ENCODE measurements at places on chromosomes 1 and 21.

DNA sequence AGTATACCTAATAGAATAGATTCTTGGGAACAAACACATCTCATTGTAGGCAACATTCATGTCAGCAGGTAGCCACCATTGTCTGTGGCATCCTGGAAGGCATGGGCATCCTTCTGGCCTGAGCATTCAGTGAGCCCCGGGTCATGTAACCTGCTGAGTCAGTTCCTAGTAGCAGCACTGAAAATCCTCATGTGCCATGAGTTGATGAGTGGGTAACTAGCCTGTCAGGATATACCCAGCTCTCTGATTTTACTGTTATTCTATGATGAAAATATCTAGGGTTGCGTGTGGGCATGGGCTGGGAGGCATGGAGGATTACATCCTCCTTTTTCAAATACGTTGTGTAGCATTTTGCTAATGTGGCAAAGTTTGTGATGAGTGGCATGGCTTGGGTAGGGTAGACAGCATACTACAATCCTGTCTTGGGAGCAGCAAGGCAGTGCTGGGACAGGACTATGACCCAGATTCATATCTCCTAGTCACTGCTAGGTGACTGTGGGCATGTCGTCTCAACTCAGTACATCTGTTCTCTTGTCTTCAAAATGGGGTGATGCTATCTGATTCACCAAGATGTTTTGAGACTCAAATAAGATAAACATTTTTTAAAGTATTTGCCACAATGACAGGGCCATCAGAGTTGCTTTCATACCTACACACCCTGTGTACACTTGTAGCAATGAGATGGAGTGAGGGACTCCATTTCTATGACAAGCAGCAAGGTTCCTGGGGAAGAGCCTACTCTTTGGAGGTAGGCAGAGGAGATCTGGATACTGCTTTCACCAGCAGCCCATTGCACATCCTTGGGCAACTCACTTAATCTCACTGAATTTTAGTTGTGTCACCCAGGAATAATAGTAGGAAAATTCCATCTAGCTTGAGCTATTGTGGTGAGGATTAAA lies 62.5 kb downstream of the CD58 start:
- no peak for DNase-seq

DNA sequence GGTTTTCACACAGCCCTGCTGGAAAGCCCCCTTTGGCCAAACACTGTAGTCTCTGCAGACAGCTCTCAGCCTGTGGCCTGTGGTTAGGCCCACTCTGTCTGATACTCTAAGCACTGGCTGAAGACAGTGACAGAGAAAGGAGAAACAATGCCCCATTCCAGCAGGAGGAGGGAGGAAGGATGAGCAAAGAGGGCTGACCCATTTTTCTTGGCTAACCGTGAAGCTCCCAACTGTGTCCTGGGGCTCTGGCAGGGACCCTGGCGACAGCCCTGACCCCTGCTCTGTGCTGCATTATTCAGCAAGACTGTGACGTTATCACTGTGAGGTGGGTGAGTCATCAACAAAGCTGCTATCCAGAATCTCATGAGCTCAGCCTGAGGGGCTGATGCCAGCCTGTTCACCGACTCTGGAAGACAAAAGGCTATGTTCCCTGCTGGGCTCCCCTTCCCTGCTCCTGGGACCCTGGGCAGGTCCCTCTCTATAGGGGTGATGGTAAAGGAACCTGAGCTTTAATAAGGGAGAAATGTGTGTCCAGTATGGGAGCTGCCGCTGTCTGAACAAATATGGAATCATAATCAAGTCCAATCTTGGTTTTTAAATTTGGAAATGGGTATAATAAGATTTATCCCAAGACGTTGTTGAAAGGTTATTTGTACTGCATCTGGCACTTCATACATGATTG lies 107.0 kb downstream of the RHOU start:
- DNase-seq, result peak; percentile 62

- peak; percentile 72 for DNase-seq
Measured at GRCh38 chr1:171251042-171251951, 3.0 kb downstream of the FMO1 start.

DNA sequence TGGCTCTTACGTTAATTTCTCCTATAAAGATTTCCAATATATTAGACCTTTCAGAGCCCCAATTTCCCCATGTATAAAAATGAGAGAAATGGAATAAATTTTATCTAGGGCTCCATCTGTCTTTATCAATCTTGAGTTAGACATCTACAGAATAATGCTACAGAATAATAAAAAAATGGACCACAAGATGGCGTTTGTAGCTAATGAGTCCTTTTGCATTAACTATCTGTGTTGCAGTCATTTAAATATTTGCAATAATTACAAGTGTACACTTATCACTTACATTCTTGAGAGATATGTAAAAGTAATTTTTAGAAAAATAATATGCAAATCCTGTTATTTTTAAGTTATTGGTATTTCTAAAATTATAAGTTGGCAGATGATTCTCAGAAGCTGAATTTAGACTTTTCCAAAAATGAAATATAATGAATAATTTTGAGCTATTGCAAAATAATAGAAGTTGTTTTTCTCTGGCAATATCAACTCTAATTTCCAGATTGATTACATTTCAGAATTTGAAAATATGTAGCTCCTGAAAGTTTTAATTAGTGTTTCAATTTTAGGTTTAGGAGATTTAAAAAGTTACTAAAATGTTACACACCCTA lies 87.7 kb downstream of the SNX7 start:
- DNase-seq, result peak; percentile 29

GRCh38 chr1:54833121-54833520 lies 32.0 kb upstream of the TTC22 start:
- DNase-seq, result no peak

GRCh38 chr1:162471290-162471853 lies 26.2 kb upstream of the UHMK1 start:
- peak; percentile 80 for DNase-seq

GRCh38 chr1:94298861-94299260 lies 61.5 kb upstream of the ARHGAP29 start:
- no peak for DNase-seq

GRCh38 chr1:71104417-71104816 lies 23.6 kb upstream of the ZRANB2 start:
- no peak for DNase-seq

GRCh38 chr1:202586018-202586821 lies 124.0 kb downstream of the SYT2 start:
- DNase-seq, result peak; percentile 52

GRCh38 chr21:36282568-36283230 lies 37.3 kb upstream of the MORC3 start:
- no peak for DNase-seq

DNA sequence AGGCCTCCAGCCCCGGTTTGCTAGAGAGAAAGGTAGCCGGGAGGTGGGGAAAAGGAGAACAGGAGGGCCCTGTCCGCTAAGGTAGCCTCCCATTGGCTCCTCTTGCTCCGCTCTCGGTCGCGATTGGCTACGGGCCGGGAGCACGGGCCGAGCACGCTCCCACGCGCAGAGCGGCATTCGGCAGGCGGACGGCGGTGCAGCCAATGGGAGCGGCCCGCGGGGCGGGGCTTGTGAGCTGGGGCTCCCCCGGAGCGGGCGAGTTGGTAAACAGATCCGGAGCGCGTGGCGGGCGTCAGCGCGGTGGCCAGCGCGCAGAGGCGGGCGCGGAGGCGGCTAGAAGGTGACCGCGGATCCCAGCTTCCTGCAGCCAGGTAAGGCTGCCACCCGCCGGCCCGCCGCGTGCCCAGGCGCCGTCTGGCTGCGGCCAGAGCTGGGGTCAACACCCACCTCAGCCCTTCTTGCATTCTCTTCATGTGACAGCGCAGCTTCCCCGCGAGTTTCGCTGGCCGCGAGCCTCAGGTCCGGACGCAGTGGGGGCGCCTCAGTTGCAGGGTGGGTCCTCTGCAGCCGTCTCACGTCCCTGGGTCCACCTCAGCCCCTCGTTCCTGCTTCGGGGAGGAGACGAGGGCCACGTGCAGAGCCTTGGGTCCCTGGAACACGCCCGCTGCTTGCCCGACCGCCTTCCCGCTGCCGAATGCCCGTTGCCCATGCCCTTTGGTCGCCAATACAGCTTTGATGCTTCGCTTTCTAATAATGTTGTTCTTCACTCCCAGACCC lies at the start of gene COQ8A:
COQ8A (plus strand) TSS at position 266 of the 777 bp plus-strand sequence. CDS start 21,092 bp downstream, outside the sequence.
- DNase-seq, result peak; percentile 100

DNA sequence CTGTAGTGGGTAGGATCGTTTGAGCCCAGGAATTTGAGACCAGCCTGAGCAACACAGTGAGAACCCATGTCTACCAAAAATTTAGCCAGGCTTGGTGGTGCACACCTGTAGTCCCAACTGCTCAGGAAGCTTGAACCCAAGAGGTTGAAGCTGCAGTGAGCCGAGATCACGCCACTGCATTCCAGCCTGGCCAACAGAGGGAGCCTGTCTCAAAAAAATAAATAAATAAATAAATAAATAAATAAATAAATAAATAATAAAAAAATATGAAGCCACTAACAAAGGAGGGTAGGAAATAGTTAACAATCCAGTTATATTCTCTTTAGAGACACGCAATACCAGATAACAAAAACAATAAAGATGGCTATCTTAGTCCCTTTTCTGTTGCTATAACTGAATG lies 11.9 kb upstream of the CBR3 start:
- DNase-seq, result peak; percentile 36

DNA sequence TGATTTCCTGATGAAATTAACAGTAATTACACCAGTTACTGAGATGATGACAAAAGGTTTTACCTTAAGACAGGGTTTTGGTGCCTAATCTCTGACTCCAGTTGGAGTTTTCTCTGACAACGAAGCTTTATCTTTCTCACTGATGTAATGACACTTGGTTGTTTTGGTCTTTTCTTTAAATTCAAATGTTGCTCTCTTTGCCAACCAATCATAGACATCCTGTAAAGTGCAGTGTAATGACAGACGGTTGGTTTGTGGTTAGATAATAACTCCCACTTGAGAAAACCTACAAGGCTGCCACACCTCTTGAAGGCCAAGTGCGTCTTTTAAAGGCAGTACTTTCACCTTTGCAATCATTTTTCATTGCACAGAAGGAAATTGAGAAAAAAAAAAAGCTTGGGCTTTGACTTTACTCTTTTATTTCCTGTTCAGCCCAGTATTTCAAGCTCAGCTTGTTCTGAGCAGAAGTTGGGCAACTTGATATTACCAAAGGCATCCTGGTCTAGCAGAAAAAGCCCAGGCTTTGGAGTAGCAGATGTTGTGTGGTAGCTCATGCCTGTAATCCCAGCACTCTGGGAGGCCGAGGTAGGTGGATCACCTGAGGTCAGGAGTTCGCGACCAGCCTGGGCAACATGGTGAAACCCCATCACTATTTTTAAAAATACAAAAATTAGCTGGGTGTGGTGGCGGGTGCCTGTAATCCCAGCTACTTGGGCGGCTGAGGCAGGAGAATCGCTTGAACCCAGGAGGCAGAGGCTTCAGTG lies 14.9 kb downstream of the PDIK1L start:
- peak; percentile 99 for DNase-seq

GRCh38 chr1:197633447-197634078 lies 141.7 kb downstream of the DENND1B start:
- no peak for DNase-seq

- no peak for DNase-seq
Measured at GRCh38 chr1:224317383-224318045, 12.5 kb downstream of the NVL start.

GRCh38 chr21:39666026-39666425 lies 53.3 kb downstream of the B3GALT5 start:
- DNase-seq, result no peak

DNA sequence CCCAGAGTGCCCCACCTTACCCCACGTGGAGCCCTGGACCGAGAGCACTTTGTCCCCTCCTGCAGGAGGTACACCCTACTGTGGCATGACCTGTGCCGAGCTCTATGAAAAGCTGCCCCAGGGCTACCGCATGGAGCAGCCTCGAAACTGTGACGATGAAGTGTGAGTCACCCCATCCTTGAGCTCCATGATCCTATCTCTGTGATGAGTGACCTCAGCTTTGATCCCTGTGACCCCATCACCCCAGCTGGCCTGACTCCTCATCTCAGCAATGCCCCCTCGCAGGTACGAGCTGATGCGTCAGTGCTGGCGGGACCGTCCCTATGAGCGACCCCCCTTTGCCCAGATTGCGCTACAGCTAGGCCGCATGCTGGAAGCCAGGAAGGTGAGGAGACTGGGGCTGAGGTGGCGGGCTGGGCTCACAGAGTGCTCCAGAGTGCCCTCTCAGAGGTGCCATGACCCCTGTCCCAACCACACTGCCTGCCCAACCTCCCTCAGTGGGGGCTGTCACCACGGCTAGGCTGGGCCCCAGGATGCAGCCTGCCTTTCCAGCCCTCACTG lies 16.2 kb upstream of the MPL start:
- no peak for DNase-seq

DNA sequence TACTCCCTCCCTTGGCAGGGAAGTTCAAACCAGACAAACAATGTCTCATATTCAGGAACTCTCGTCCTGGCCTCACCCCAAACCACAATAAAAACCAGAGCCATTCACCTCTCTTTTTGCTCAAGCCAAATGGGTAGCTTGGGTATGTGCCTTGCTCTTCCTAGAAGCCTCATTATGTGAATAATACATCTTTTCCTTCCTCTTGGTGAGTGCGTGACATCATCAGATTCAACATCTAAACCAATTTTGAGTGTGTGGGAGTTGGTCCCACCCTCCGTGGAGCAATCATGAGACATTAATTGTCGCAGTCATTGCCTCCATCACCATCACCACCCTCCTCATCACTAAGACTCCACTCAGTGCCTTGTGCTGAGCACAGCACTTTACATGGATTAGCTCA lies 482.9 kb downstream of the PTPRU start:
- no peak for DNase-seq

DNA sequence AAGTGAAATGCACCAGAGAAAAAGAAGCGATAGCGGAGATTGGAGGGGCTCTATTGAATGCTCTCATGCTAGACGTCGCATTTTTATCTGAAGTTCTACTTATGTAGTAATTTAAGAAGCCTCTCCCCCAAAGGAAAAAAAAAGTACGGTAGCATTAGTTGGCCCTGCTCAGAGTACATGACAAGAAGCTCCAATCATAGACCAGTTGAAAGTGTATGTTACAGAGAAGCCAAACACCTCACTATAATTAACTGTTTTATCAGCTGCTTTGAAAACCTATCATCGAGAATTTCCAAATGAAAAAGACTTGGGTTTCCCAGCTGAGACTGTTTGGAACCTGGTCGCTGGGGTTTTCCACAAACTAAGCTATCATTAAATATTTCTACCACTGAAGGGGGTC lies 19.6 kb upstream of the OVAAL start:
- no peak for DNase-seq

All from OCI-M1 (cell line).